ENCODE measurements at places on chromosomes 1 and 21.

GRCh38 chr21:33230545-33231324, 997 bp downstream of the IFNAR2 start:
- no peak for DNase-seq

DNA sequence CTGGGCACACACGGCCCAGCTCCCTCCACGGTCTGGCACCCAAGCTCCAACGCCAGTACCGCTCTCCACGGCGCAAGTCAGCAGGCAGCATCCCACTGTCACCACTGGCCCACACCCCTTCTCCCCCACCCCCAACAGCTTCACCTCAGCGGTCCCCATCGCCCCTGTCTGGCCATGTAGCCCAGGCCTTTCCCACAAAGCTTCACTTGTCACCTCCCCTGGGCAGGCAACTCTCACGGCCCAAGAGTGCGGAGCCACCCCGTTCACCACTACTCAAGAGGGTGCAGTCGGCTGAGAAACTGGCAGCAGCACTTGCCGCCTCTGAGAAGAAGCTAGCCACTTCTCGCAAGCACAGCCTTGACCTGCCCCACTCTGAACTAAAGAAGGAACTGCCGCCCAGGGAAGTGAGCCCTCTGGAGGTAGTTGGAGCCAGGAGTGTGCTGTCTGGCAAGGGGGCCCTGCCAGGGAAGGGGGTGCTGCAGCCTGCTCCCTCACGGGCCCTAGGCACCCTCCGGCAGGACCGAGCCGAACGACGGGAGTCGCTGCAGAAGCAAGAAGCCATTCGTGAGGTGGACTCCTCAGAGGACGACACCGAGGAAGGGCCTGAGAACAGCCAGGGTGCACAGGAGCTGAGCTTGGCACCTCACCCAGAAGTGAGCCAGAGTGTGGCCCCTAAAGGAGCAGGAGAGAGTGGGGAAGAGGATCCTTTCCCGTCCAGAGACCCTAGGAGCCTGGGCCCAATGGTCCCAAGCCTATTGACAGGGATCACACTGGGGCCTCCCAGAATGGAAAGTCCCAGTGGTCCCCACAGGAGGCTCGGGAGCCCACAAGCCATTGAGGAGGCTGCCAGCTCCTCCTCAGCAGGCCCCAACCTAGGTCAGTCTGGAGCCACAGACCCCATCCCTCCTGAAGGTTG, 97.6 kb downstream of the PIK3R3 start:
- no peak for DNase-seq

GRCh38 chr21:26769613-26770188, 75.5 kb downstream of the ADAMTS1 start:
- no peak for DNase-seq

DNA sequence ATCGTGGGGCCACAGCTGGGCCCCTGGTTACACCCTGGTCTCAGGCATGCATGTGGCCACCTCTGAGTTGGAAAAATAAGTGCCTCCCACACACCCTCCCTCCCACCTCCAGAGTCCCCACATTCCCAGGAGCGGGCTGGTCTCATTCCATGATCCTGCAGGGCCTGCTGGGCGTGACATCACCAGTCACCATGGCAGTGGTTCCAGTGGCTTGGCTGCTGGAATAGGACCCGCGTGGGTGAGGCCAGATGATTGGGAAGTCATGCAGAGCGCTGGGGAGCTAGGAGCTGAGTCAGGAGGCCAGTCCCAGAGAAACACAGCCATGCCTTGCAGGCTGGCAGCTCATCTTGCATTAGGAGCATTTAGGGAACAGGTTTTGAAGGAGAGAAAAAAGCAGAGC, 125.4 kb upstream of the TMEM51 start:
- DNase-seq: no peak

GRCh38 chr1:164846731-164847691, 288.0 kb downstream of the PBX1 start:
- no peak for DNase-seq

- DNase-seq: no peak
Measured at GRCh38 chr1:18879215-18879790, 19.8 kb upstream of the TAS1R2 start.
